ENCODE measurements at places on chromosomes 7 and 10.

- DNase-seq = no peak
These were observed 11.3 kb downstream of the KAT6B start for GRCh38 chr10:74837743-74838142.

- DNase-seq = no peak
These were observed 47.2 kb downstream of the XPNPEP1 start for GRCh38 chr10:109875828-109876821.

GRCh38 chr7:27157702-27158431 is 1.4 kb upstream of the HOXA7 start:
- peak; percentile 1 for DNase-seq

GRCh38 chr7:107643407-107643806 is 17.2 kb upstream of the SLC26A4 start:
- DNase-seq = no peak

GRCh38 chr10:11907914-11908313 is 84.8 kb downstream of the PROSER2 start:
- DNase-seq = no peak

Measured in activated naive CD4-positive, alpha-beta T cell treated with Interleukin-2 at 50 U/mL for 16 hours (primary cell).